H4 (cell line): ENCODE measurements at places on chromosomes 5 and 9.

GRCh38 chr5:143017992-143018391 lies 247.8 kb downstream of the ARHGAP26 start:
- no peak for DNase-seq

GRCh38 chr9:26949637-26950069 lies 2.6 kb upstream of the PLAA start:
- DNase-seq = no peak

DNA sequence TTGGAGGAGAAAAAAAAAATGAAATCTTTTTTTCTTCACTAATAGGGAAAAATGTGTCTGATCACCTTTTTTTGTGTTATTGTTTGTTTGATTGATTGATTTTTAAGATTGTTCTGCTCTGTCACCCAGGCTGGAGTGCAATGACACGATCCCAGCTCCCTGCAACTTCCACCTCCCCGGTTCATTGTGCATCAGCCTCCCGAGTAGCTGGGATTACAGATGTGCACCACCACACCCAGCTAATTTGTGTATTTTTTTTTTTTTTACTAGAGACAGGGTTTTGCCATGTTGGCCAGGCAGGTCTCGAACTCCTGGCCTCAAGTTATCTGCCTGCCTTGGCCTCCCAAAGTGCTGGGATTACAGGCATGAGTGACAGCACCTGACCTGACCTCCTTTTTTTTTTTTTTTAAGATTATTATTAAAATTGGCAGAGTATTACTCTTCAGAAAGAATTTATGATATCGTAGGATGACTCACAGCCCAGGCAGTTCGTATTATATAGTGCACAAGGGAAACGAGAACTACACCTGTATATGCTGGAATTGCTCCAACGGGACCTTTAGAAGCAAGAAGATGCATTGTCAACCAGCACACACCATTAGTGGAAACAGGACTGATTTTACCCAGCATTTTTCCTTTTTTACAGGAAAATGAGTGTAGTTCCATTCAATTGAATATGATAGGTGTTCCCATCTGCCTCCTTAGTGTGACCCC lies 27.7 kb downstream of the FUBP3 start:
- no peak for DNase-seq

- DNase-seq = no peak
These were observed 261.8 kb upstream of the CLINT1 start for GRCh38 chr5:158120760-158121159.

DNA sequence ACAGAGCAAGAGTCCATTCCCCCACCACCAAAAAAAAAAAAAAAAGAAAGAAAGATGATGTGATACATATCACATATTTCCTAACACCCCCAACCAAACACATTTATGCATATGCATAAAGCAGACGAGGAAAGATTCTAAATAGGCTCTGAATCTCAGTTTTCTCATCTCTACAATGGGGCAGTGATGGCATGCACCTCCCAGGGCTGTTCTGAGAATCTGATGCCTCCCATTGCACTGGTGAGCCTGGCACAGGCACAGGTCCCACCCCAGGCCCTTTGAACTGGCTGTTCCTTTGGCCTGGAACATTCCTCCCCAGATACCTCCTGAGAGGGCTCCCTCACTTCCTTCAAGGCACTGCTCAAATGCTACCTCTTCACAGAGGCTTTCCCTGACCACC lies 116.5 kb downstream of the C9orf50 start:
- DNase-seq = no peak
